Stimulated activated CD4-positive, alpha-beta T cell treated with anti-CD3 and anti-CD28 coated beads, Interleukin-2, amount 100 ng/mL, for 48 hours (primary cell): ENCODE measurements at places on chromosomes 11 and 22.

- peak; percentile 75 for DNase-seq
Observed at GRCh38 chr22:23767673-23768548, at the start of gene CHCHD10. TSS of gene CHCHD10 (minus strand) at chr22:23767972. CDS start at chr22:23767874, 98 bp downstream.

- no peak for DNase-seq
Observed at GRCh38 chr22:26474682-26475081, 8.9 kb downstream of the HPS4 start.

DNA sequence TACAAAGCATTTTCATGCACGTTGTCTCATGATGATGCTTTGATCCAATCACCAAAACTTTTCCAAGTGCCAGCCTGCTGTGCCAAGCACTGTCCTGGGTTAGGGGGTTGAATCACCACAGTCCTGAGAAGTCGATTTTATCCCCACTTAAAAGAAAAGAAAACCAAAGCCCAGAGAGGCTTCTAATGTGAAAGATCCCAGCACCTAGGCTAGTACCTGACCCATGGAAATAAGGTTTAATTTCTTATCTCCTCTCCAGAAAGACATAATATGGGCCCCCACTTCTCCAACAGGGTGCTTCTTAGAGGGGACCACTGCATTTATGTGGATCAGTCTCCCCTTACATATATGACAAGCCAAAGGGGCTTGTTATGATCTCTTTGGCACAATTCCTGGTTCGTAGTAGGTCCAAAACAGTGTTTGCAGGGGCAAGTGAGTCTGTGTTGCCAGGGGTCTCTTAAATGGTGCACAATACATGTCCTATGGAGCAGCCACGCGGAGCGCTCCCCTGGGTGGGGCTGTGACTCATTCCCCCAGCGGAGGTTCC, 1.9 kb upstream of the BCL9L start:
- DNase-seq: no peak

- no peak for DNase-seq
Observed at GRCh38 chr11:71252770-71253730, 673 bp upstream of the SHANK2 start.

- no peak for DNase-seq
Observed at GRCh38 chr11:43575913-43576310, 104.6 kb upstream of the HSD17B12 start.

DNA sequence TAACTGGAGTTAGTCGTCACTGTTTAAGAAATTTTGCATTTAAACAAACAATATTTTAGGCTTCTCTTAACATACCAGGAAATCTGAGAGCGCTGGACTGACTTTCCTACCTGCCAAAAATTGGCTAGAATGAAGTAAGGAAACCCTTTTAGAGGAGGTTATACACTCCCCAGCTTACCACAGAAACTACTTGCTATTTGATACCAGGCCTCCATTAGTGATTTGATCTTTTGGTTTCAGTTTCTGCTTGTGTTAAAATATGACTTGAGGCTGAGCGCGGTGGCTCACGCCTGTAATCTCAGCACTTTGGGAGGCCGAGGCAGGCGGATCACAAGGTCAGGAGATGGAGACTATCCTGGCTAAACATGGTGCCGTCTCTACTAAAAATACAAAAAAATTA, 419.9 kb downstream of the LRRC4C start:
- no peak for DNase-seq

- no peak for DNase-seq
Observed at GRCh38 chr22:38397189-38398085, 57.6 kb downstream of the KCNJ4 start.
